NB4 (cell line): ENCODE measurements at places on chromosomes 11 and 22.

DNA sequence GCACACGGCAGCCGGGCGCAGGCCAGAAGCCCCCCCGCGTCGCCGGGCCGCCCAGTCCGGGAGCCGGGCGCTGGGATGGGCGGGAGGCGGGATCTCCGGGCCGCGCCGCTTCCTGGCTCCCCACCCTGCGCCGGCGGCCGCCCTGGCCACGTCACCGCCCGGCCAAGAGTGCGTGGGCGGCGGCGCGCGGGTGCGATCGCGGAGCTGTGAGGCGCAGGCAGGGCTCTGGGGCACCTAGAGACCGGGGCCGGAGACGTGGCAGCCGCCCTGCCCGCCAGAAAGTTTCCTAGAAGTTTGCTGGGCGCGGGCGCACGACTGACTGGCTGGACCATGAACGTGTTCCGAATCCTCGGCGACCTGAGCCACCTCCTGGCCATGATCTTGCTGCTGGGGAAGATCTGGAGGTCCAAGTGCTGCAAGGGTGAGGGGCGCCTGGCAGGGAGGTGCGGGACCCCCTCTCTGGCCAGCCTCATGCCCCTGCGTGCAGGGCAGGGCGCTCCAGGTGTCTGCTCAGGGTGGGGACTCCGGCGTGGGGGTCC is at the start of gene KDELR3:
Gene KDELR3 (plus strand): TSS at position 193 of the 539 bp plus-strand sequence. CDS start 138 bp downstream, at position 331.
- DNase-seq = peak; percentile 69

GRCh38 chr22:38027487-38027886 is 29.7 kb upstream of the PICK1 start:
- no peak for DNase-seq

- no peak for DNase-seq
Observed at GRCh38 chr11:22151649-22152197, 41.2 kb upstream of the ANO5 start.

GRCh38 chr11:2342981-2343380 is 34.1 kb upstream of the CD81 start:
- DNase-seq = no peak

DNA sequence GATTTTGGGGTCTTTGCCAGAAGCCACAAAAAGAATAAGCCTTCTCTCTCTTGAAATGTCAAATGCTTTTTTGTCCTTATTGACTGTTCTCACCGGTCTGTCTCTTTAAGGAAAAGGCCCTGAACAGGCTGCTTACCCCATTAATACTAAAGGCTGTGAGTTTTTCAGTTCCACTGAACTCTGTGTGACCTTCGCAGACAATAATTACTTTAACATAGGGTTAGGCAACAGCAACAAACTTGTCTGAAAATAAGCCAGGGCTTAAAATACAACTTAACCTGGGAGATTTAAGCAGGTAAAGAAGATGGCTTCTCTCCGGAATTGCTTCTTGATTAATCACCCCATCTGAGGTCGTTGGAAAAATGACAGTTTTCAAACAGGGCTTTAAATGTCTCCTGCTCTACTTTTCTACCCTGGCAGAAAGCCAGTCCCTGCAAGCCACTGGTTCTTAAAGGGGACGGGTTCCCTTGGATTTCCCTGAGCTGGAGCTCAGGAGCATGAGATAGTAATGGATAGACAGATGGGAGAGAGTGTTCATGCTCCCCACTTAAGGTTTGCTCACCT is 69.4 kb downstream of the ARL14EP start:
- DNase-seq = no peak

DNA sequence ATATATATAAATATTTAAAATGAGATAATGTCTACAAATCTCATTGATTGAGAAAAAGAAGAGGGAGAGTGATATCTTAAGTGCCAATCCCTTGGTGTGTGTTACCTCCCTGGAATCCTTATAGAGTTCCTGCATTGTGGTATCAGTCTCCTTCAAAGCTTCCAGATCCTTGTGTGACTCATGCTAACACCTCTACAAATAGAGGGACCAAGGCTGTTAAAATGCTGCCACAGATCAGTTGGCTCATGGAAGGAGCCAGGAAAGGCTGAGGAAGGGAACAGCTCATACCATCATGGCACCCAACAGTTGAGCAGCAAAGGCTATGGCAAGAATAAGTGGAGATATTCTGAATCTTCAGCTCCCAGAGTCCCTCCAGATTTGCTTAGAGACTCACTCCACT is 163.6 kb upstream of the ISX start:
- no peak for DNase-seq

DNA sequence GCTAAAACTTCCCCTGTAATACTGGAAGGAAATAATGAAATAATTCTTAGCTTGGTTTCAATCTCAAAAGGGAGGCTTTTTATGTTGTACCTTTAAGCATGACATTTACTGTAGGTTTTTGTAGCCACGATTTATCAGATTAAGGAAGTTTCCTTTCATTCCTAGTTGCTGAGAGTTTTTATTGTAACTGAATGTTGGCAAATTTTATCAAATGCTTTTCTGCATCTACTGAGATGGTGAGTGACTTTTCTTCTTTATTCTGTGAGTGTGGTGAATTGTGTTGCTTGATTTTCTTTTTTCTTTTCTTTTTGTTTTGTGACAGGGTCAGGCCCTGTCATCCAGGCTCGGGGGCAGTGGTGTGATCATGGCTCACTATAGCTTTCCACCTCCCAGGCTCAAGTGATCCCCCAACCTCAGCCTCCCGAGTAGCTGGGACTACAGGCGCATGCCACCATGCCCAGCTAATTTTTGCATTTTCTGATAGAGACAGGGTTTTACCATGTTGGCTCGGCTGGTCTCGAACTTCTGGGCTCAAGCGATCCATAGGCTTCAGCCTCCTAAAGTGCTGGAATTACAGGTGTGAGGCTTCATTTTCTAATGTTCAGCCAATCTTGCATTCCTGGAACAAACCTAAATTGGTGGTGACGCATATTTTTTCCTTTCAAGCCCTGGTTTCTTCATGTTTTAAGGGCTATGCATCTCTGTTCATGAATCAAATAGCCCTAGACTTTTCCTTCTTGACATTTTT is 26.2 kb downstream of the SUSD2 start:
- DNase-seq = no peak

DNA sequence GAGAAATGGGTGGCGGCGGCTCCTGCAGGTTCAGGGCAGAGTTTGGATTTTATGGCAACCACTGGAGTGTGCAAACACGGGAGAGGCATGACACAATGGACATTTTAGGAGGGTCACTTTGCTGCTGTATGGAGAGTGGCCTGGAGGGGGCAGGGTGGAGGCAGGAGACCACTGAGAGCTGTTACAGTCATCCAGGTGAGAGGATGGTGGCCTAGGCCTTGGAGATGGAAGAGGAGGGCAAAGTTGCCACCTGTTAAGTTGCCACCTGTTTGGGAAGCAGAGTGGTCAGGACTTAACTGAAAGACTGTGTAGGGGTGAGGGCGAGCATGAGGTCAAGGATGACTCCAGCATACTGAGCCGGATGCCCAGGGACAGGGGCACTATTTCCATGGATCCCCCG is 2.3 kb upstream of the RAD9A start:
- DNase-seq = peak; percentile 64

- DNase-seq = peak; percentile 9
Observed at GRCh38 chr11:87173185-87174039, 135.7 kb downstream of the TMEM135 start.

DNA sequence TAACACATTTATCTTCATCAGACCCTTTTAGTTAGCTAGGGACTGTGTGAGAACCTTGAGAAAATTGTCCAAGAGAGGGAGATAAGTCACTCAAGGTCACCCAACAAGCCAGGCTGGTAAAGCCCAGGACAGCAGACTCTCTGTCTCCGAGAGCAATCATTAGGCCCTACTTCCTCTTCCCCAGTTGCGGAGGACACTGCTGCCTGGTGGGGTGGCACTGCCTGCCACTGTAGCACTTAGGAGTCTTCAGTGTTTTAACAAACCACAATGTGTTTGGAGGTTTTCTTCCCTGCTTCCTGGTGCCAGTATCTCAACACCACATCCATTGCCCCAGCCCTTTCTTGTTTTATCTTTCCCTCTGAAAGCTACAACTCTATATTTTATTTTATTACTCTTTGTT is 132.1 kb upstream of the LDLRAD3 start:
- peak; percentile 32 for DNase-seq

DNA sequence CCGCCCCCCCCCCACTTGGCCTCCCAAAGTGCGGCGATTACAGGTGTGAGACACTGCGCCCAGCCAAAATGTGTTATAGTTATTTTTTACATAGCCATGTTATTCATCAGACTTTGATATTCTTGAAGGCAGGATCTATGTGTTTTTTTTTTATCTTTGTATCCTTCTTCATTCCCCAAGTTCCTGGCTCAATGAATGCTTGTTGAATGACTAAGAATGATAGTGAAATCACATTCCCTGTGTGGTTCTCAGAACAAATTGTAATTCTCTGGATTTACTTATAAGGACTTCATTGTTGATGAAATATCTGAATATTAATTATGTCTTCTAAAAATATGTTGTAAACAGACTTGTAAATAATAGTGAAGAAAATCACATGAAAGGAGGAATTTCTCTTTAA is 33.5 kb downstream of the MMP7 start:
- DNase-seq = no peak
